ENCODE measurements at places on chromosomes 1 and 21.

- DNase-seq = no peak
These were observed 930 bp downstream of the ARHGEF10L start for GRCh38 chr1:17540255-17541001.

- no peak for DNase-seq
These were observed 67.5 kb upstream of the CD1D start for GRCh38 chr1:158112994-158113758.

- no peak for DNase-seq
These were observed 63.3 kb downstream of the FGGY start for GRCh38 chr1:59360170-59360569.

- DNase-seq = no peak
These were observed 102.5 kb downstream of the PLXNA2 start for GRCh38 chr1:208141610-208142192.

- no peak for DNase-seq
These were observed 176.6 kb downstream of the BACH1 start for GRCh38 chr21:29475329-29475728.

- no peak for DNase-seq
These were observed 27.1 kb downstream of the ZNHIT6 start for GRCh38 chr1:85681087-85681486.

- DNase-seq = no peak
These were observed 62.6 kb downstream of the COP1 start for GRCh38 chr1:176144526-176144925.

DNA sequence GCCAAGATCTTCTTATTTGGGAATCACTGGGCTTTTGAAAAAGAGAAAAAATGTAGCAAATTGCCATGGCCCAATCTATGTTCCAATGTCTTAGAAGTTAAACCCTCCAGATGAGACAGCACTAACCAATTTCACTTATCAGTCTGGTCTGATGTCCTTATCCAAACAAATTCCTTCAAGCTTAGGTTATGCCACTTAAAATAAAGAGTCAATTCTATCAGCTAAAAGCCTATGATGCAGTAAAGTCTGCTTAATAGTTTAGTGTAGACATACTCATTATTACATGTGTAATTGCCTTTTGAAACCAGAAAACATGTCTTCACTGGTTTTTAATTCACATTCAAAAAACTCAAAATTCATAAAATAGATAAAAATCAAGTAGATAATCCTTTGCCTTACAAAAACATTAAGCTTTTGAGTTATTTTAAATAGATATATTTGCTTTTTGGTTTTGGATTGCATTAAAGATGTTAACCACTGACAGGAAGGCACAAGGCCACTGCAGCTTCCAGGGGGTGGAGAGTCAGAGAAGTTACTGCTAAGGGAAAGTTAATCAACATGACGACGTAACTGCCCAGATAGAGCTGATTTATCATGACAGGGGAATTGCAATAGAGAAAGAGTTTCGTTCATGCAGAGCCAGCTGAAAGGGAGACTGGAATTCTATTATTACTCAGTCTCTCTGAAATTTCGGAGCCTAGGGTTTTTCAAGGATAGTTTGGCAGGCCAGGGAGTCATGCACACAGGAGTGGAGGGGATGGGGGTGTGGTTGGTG is 106.1 kb downstream of the MAP3K21 start:
- DNase-seq = no peak

- DNase-seq = no peak
These were observed 193.3 kb downstream of the NPHP4 start for GRCh38 chr1:5798904-5799303.

DNA sequence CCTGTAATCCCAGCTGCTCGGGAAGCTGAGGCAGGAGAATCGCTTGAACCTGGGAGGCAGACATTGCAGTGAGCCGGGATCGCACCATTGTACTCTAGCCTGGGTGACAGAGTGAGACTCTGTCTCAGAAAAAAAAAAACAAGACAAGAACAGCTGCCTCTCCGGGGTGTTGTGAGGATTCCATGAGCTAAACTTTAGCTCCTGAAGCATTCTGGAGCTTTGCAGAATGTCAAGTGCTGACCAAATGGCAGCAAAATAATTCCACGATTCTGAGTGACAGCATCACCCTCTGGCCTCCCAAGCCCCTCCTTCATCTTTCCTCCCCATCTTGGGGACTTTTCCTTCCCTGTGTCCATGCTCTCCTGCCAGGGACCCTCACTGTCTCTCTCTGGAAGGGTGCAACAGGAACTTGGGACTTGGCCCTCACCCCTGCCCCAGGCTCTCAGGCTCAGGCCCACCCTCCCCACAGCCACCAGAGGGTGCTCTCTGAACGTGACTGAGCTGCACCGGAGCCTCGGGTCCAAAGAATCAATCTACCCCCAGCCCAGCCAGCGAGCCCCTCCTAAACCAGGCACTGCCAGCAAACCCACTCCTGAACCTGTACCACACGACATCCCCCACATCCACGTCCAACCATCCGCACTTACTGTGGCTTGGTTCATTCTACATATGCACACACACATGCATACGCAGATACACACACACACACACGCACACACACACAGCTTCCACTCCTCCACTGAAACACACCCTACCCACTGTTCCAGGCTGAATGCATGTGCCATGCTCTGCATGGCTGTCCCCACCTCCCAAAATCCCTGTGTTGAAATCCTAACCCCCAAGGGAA is 45.7 kb downstream of the ACOT7 start:
- peak; percentile 50 for DNase-seq
